ENCODE measurements at places on chromosomes 16 and 17.

DNA sequence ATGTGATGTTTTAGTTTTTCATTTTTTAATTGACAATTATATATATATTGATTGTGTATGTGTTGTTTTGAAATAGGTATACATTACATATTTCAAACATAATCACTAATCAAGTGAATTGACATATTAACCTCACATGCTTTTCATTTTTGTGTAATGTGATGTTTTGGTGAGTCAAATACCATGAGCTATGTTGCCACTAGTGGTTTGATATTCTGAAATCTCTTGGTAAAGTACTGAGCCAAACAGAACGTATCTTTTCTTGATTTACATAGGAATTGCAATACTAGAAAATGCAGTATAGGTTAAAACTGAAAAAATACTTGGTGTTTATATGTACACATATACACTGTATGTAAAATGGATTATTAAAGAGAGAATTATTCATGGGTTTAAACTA is 65.2 kb upstream of the SIAH1 start:
- no peak for DNase-seq

- DNase-seq, result no peak
These were observed 98.0 kb downstream of the RAB11FIP4 start for GRCh38 chr17:31489295-31490018.

- no peak for DNase-seq
These were observed 1.3 kb downstream of the C17orf67 start for GRCh38 chr17:56832446-56832845.

- DNase-seq, result no peak
These were observed 34.5 kb downstream of the ABCC1 start for GRCh38 chr16:15983898-15984297.

DNA sequence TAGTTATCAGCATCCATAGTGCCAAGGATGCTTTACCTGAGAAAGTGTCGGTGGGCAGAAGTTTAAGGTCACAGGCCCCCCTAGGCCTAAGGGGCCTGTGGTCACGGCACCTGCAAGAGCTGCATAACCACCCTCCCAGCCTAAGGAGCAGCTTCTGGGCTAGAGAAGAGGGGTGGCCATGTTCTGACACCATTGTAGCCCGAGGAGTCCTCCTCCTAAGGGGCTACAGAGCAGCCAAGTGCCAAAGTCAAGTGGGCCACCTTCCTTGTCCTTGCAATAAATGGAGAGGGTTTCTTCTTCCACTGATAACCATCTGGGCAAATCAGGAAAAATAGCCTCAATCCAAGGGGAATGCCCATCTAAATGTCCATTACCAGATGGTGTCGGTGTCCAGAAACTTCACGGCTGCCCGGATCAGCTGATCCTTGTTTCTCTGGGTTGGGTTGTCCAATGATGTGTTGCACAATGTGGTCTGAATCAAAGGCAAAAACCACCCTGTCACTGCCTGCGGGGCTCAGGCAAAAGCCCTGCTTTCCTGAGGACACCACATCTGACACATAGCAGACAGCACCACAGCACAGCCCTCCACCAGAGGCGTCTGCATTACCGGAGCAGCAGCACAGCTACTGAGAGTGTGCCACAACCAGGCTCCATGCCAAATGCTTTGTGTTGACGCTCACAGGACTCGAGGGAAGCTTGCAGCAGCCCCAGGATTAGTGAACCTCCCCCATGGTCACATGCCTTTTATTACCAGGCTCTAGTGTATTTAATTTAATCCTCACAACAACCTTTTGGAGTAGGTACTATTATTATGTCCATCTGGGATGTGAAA is 12.8 kb downstream of the ATPAF2 start:
- DNase-seq, result no peak

DNA sequence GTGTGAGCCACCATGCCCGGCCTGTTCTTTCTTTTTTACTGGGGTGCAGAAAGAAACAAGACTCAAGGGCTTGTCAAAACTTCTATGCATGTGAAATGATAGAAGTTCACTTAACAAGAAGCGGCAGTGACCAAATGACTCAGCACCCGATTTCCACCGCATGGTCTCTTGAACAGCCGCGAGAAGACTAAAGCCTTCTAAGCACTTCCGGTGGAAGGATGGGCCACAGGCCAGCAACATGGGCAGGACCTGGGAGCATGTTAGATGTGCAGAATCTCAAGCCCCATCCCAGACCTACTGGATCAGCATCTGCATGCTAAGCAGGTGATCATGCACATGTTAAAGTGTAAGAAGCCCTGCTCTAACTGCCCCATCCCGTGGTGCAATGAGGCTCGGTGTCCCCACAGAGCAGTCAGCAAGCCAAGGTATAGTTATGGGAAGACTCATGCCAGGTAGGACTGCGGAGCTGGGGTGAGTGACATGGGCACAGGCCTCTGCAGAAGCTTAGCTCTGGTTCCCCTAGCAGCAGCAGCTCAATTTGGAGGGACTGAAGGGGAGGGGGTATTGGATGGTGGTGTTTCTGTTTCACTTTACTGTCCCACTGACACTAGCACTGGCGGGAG is 88.5 kb upstream of the HNF1B start:
- no peak for DNase-seq

DNA sequence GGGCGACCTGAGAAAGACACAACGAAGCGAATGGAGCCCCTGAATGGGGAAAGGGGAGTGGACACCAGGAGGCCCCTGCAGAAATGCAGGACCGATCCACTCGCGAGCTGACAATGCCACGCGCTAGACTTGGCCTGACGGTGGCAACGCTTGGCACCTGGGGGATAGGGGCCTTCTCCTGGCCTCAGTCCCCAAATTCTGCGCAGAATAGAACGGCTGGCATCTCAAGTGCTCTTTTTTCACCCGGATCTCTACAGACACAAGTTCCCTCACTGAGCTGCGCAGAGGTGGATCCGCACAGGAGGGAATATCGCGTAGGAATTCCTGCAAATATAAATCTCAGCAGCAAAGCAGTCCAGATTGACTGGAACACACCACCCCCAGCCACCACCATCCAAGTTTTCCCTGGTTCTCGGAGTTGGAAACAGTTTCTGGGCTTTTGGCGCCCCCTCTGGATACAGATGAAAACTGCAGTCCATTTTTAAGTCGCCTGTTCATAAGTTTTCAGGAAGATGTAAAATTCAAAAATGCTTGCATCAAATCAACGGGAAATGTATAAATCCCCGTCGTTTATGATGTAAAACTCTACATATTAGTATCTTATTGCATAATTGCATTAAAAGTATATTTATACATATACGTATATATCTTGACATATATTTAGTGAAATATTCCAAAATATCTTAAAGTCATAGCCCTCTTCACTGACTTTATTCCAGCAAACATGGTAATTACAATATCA is 2.3 kb upstream of the SOX9 start:
- DNase-seq, result peak; percentile 11

All from NCI-H187 (cell line).